ENCODE measurements at places on chromosomes 11 and 22.

DNA sequence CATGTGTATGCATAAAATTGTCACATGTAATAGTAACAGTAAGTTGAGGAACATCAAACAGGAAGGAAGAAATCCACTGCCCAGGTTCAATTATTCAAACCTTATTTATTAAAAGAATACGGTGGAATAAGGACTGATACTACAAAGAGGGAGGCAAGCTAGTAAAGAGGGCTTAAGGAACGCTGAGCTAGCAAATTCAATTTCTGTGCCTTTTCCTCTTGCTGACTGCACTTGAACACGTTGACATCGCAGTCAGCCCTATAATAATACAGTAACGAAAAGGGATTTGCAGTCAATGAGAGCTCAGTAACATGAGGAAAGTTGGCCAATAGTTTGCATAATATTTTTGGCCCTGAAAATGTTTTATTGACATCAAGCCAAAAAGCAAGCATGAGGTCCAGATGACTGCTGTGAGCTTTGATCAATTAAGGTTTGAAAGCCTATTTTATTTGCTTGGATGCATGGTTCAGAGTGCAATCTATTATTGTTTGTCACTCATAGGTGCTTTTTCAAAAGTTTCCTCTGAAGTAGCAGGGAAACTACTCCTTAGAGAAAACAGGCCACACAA lies 861.8 kb downstream of the LRRC4C start:
- no peak for DNase-seq

DNA sequence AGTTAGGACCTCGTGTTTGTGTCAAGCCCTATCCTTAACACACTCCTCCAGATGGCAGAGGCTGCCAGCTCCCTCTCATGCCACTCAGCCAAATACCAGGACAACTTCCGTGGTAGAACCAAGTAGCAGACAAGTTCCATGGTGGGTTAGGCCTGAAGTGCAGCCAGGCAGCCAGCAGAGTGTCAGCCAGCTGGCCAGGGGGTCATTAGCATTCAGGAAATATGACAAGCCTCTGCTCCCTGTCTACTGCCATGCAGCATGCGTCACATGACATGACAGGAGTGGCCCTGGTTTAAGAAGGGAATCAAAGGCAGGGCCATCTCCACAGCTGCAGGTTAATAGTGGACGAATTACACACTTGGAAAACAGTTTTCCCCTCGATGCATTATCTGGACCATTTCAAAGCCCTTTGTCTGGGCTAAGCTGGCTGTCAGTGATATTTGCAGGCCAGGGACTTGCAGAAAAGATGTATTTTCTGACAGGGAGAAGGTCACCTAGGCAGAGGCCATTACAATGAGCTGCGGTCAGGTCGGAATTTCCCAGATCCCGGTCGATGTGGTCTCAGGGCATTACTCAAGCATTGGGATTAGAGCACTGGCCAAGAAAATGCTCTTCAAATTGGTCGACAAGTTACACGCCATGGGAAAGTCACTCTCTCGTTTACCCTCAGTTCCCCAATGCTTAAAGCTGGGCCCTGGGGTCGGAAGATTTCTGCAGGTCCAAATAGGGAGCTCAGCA lies 461.7 kb upstream of the CADM1 start:
- no peak for DNase-seq

GRCh38 chr11:96664110-96664509 lies 274.3 kb downstream of the JRKL start:
- DNase-seq, result no peak

GRCh38 chr11:35042913-35043312 lies 96.1 kb upstream of the CD44 start:
- DNase-seq, result no peak
